Stimulated activated CD4-positive, alpha-beta T cell treated with anti-CD3 and anti-CD28 coated beads, TNF-alpha, amount 100 ng/mL, for 4 hours (primary cell): ENCODE measurements at places on chromosomes 16 and 17.
A peak's percentile ranks its signal among the peaks of the same experiment; 100 is the strongest.

GRCh38 chr17:83113381-83113780 lies 34.0 kb downstream of the METRNL start:
- DNase-seq = no peak

GRCh38 chr17:17836818-17837379 lies at the start of gene SREBF1:
Gene SREBF1, minus strand, starts transcription at chr17:17836986. Its CDS starts 169 bp downstream, at chr17:17836817.
- peak; percentile 40 for DNase-seq

DNA sequence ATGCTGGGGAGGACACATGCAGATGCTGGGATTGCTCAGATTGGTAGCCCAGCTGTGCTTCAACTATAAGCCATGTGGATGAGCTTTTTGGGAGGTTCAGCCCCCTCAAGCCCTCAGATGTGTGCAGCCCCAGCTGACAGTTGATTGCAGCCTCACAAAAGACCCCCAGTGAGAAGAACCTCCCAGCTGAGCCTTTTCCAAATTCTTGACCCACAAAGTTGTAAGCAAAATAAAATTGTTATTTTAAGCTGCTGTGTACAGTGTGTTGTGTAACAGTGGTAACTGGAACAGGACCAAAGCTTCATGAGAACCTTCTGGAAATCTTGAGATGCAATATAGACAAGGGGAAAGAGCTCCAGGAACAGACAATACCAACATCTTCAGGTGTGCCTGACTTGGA lies 156.8 kb upstream of the IRX3 start:
- DNase-seq = no peak

GRCh38 chr16:60651346-60651745 lies 1384.9 kb downstream of the CDH8 start:
- no peak for DNase-seq

GRCh38 chr17:44557651-44558285 lies 484 bp downstream of the FZD2 start:
- no peak for DNase-seq

DNA sequence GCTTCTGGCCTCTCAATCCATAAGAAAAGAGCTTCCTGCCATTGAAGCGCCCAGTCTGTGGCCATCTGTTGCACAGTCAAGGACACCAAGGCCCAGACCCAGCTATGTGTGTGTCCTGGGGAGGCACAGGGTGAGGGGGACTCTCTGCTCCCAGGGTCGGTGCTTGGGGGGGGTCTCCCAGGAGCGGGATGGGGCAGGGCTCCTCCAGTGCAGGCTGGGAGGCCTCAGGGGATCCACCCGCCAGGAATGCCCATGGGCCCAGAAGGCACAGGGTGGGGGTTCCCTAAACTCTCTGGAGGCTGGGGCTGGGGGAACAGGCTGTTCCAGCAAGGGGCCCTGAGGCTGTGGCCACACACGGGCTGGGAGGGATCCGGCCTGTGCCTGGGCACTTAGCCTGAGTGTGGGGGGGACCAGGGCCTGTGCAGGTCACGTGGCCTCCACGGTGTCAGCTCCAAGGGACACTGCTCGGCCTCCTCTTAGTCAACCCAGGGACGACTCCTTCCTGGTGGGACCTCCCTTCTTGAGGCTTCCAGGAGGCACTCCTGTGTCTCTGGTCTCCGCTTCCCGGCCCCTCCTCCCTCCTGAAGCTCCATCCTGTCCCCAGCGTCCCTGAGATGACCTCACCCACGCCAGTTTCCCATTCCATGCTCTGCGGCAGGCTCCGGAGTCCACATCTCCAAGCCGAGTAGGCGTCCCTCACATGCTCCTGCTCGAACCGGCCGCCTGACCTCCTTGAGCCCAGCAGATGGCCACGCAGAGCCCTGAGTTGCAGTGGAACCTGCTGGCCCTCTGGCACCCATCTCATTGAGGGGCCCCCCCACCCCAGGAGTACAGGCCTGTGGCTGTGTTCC lies 23.1 kb upstream of the BAHCC1 start:
- no peak for DNase-seq

DNA sequence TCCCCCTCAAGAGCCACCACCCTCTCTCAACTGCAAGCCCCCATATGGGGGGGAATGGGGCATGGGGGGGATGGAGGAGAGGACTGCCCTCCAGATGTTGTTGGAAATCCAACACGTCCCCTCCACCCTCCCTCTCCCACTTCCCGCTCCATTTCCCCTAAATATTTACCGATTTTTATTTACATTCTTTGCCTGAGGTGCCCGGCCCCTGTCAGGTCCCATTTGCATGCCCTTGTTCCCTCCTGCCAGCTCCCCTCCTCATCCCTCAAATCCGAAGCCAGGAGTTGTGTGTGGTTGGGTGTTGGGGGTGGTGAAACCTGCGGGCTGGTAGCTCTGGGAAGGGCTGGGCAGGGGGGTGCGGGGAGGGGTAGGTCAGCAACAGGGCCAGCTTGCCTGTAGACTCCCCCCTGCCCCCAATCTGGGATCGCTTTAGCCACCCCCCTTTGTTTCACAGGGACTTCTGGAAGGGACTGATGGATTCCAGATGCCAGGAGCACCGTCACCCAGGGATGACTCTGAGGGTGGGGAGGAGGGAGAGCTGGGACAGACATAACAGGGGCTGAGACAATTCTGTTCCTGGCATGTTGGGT lies 39.7 kb upstream of the NGFR start:
- no peak for DNase-seq

DNA sequence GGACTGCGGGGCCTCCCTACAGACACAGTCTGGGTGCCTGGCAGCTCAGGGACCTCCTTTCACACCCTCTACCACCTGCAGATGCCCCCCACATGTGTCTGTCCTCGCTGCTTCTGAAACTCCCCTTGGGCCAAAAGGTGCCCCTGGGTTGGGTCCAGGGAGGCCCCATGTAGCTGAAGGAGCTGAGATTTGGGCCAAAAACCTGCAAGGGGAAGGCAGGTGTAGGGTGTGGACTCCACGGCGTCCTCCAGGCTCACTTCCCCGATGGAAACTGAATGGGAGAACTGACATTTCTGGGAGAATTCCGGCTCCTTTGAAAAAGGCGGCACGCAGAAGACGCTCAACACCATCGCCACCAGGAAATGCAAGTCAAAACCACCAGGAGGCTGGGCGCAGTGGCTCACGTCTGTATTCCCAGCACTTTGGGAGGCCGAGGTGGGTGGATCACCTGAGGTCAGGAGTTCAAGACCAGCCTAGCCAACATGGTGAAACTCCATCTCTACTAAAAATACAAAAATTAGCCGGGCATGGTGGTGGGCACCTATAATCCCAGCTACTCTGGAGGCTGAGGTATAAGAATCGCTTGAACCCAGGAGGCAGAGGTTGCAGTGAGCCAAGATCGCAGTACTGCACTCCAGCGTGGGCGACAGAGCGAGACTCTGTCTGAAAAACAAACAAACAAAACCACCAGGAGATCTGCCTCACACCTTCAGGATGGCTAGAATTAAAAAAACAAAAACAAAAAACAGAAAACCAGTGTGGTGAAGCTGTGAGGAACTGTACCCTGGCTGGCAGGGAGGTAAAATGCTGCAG lies 13.2 kb upstream of the BAIAP2 start:
- no peak for DNase-seq

GRCh38 chr17:35028531-35029262 lies 34.8 kb downstream of the RFFL start:
- DNase-seq = no peak

GRCh38 chr17:64984851-64985521 lies 65.7 kb upstream of the LRRC37A3 start:
- no peak for DNase-seq

DNA sequence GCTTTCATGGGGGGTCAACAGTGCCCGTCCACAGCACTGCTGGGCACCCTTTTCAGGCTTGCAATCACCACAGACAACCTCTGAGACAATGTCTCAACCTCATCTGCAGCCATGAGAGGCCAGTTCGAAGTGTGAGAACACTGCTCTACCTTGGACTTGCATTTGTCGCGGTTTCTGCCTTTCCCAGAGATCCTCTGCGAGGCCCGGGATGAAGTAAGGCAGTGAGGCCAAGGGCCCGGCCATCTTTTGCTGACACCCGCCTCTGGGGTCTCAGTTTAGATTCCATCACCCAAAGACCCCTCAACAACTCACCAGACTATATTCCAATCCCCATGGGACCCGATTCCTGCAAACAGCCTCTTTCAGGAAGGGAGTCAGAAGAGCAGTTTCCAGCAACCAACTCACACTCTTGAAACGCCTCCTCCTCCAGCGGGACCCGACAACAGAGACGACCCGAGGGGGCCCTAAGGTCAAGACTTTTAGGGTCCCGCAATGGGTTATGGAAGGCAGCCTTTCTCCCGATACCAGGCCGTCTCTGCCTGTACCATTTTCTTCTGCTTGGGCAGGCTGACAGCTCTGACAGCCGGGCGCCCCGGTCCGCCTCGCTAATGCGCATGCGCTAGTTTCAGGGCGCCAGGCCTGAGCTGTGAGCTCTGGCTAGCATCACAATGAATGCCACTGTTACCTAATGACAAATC lies 576.0 kb downstream of the KCNJ18 start:
- DNase-seq = no peak

GRCh38 chr16:78259873-78260272 lies 160.4 kb downstream of the WWOX start:
- no peak for DNase-seq

- DNase-seq = no peak
Observed at GRCh38 chr17:77374170-77374936, 233.6 kb downstream of the SEC14L1 start.

DNA sequence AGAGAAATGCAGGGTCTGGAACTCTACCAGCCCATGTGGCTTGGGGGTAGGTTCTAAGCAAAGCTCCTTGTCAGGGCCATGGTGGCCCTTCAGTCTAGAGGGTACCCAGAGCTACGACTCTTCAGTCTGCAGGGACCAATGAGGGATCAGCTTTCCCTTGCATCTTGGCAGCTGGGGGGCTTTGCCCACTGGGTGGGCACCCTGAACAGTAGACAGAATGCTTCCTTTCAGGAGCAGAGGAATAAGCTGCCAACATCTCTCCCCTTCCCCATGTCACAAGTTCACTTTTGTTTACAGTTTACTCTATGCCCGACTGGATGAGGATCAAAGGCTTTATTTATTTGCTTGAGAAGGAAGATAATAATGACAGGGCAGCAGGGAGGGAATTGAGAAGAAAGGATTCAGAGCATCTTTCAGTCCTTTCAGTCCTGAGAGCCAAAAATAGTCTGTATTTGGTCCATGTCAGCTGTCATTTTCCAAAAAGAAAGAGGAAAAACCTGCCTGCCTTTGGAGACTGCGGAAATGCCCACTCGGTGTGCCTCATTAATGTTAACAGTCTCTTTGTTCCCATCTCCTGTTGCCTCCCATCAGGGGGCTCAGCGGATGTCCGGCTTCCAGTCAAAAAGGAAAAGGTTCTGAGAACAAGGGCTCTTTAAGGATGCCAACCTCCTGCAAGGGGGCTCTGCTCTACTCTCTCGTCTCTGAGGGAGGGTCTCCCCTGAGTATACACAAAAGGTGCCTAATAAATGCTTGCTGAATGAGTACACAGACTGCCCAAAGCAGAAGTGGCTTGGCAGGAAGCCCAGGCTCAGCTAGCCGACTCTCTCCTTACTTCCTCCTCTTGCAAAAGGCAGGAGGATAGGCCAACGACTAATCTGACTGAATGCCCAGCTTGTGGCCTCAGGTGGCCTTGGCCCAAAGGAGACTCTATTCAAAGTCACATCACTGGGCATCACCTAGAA lies 17.1 kb downstream of the TRAF4 start:
- no peak for DNase-seq

DNA sequence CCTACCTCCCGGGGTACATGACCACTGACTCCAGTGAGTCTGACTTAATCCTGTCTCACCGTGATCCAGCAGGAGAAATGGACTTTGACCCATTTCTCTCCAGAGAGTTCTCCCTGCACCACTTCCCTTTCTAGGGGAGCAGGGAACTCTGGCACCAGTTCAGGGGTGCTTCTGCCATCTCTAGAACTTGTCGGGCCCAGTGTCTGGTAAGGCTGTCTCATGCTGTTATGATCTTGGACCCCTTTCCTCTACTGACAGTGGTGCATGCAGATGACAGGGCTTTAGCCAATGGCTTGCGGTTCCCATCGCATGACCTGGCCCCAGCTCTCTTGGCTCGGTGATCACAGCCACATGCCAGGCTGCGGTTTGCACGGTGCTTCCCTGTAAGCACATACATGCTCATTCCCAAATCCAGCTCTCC lies 62.0 kb downstream of the SLC39A11 start:
- no peak for DNase-seq

DNA sequence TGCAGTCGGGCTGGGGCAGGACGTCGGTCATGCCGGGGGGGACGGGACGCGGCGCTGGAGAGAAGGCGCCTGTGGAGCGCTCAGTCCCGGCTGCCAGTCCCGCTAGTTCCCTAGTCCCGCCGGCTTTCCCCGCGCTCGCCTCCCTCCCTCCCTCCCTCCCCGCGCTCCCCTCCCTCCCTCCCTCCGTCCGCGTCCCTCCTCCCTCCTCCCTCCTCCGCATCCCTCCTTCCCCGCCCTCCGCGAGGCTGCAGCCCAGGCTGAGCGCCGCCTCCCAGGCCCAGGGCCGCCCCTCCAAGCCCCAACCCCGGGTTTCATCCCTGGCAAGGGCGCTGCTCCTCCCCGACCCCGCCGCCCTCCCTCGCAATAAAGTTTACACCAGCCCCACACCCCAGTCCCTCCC lies 34.8 kb downstream of the TIMM22 start:
- DNase-seq = no peak

DNA sequence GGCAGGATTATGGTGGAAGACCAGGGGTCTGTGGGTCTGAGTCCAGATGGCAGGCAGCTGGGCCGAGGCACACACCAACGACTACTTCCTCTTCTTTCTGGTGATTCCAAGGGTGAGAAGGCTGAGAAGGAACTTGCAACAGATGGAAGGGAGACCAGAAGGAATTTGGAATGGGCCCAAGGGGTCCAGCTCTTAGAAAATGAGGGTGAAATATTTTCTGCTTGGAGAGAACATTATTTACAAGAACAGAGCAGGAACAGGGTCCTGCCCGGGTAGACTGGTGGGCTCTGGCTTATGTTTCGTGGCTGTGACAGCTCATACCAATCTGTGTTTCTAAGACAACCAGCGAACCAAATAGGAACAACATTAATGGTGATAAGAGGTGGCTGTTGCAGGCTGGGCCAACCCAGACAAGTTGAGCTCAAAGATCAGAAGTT lies 36.6 kb downstream of the CCDC42 start:
- DNase-seq = no peak

GRCh38 chr16:7380911-7381310 lies 48.3 kb downstream of the RBFOX1 start:
- no peak for DNase-seq

GRCh38 chr16:85123891-85124635 lies 11.8 kb upstream of the CIBAR2 start:
- no peak for DNase-seq
